ENCODE measurements at places on chromosomes 13 and 19.

DNA sequence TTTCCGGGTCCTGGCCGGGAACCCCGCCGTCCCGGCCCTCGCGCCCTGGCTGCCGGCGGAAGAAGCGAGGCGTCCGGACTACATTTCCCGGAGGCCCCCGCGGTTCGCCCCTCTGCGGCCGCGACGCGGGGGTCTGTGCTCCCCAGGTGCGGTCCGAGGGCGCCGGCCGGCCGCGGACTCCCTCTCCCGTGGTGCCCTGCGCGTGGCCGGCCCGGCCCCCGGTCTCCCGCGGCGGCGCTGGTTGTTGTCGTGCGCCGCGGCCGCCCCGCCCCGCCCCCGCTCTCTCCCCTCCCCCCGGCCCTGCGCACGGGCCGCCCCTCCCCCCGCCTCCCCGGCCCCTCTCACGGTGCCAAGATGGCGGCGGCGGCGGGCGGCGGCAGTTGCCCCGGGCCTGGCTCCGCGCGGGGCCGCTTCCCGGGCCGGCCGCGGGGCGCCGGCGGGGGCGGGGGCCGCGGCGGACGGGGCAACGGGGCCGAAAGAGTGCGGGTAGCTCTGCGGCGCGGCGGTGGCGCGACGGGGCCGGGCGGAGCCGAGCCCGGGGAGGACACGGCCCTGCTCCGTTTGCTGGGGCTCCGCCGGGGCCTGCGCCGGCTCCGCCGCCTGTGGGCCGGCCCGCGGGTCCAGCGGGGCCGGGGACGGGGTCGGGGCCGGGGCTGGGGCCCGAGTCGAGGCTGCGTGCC lies at the start of gene KMT2B:
KMT2B (plus strand) TSS at position 339 of the 680 bp plus-strand sequence; CDS start at position 355, 16 bp downstream.
- no peak for DNase-seq

DNA sequence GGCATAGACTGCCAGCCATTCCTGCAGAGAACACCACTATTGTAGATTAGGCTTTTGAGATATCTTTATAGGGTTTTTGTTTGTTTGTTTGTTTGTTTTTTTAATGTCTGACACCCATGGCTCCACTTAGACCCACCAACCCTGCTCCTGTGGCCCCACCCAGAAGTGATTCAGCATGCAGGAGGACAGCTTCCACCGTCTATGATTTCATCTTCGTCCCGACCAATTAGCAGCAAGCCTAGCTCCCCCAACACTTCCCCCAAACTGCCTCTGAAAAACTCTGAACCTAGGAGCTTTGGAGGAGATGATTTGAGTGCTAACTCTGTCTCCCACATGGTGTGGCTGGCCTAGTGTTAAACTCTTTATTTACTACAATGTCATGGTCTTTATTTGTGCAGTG lies 108.3 kb upstream of the RXFP2 start:
- DNase-seq, result no peak

DNA sequence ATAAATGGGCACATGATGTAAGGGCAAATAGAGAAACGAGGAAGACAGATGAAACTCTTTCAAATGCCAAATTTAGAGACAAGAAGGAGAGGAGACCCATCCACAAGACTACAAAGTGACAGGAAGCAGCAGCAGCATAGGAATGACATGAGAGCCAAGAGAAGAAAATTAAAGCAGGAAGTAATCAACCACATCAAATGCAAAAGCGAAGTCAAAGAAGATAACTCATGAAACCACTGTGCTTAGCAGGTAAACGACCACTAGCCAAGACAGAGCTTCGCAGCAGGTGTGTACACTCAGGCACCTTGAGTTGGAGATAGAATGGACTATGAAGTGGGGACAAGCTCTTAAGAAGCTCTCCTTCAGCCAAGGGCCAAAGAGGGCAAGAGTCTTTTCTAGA lies 64.1 kb downstream of the KLF12 start:
- no peak for DNase-seq

GRCh38 chr13:70473907-70474306 lies 365.7 kb upstream of the KLHL1 start:
- no peak for DNase-seq

DNA sequence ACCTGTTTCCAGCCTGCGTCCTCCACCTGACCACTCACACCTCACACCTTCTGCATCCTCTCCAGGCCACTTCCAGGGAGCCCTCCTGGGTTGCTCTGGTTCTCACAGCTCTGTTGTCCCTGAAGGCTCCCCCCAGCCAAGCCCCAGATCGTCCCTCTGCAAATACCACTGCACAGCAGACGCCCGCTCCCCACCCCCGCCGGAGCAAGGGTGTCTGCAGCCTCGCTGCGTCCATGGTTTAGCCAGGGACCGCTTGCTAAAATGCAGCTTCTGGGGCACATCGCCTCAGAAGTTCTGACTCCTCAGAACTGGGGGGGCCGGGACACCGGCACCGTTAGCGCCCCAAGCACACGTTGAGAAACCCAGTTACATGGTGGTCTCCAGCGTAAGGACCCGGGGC lies 983 bp downstream of the LINGO3 start:
- no peak for DNase-seq

DNA sequence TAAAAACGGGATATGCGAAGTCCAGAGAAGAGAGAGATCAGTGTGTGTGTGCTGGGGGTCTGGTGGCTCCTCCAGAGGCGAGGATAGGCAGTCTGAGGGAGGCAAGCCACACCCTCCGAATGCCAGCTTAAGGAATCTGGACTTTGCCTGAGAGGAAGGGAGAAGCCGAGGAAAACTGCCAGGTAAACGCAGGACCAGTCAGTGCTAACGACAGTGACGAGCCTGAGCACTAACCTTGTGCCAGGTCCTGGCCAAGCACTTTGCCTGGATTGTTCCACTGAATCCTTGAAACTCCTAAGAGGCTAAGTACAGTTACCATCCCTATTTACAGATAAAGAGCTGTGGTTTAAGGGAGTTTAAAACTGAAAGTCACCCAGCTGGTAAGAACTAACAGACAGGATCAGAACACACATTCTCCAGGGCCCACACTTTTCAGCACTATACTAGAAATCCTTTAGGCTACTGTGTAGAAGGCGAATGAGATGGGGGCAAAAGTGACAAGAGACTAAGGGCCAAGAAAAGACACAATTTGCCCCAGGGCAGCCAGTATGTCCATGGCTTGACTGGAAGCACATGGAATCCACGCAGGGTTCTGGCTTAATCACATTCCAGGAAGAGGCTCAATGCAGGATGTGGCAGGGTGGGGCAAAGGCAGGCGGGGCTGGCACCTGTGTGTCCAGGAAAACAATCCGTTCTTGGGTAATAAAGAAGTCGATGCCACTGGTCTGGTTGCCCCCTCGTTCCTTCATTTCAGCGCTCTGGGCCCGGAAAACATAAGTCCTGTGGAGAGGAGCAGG lies 15.1 kb downstream of the SMG9 start:
- no peak for DNase-seq

DNA sequence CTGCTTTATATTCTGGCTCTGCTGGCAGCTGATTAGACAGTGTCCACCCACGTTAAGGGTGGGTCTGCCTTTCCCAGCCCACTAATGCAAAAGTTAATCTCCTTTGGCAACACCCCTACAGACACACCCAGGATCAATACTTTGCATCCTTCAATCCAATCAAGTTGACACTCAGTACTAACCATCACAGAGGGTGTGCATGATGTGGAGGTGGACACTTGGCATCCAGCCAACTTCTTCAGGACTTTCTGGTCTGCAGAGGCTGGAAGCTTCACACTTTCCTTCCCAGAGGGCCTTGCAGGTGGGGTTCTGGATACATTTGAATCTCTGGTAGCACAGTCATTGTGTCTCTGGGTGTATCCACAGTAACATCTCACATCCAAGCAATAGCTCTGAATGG lies 18.9 kb upstream of the IGFL1 start:
- DNase-seq, result no peak

Data from keratinocyte (primary cell).